Cortex of kidney (tissue), 1 donor: ENCODE measurements at places on chromosomes 3 and 15.

DNA sequence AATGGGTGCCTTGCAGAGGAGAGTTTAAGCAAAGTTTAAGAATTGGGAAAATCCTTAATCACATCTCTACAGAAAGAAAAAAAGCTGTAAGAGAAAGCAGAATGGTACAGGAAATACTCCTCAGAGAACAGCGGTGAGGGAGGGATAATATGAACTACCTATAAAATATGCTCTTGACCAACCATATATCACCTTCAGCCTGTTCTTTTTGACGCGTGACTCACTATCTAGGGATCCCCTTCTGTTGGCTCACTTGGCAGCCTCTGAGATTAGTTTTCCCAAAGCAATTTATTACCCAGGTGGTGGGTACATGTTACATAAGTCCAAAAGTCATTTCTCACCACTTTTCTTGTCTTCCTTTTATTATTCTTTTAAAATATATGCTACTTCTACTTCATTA is 97.7 kb downstream of the CNTN6 start:
- no peak for DNase-seq

GRCh38 chr3:36698314-36698713 is 66.0 kb downstream of the DCLK3 start:
- DNase-seq, result no peak

GRCh38 chr3:10357095-10357494 is 36.2 kb upstream of the SEC13 start:
- DNase-seq, result no peak

DNA sequence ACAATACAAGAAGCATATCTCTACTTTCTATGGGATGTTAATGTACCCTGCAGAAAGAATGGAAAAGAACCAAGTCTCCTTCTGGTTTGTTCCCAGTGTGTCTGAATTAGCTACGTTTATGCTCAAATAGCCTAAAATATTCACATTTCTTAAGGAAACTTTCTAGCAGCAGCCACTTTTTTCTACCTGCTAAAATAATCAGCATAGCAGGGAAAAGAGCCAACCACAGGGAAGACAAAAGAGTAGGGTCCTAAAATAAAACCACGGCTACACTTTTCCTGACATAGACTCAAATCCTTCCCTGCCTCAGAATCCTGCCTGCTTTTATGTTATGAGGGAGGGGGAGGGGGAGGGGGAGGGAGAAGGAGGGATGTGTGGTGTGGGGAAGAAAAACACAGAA is 136.7 kb downstream of the GBE1 start:
- no peak for DNase-seq

DNA sequence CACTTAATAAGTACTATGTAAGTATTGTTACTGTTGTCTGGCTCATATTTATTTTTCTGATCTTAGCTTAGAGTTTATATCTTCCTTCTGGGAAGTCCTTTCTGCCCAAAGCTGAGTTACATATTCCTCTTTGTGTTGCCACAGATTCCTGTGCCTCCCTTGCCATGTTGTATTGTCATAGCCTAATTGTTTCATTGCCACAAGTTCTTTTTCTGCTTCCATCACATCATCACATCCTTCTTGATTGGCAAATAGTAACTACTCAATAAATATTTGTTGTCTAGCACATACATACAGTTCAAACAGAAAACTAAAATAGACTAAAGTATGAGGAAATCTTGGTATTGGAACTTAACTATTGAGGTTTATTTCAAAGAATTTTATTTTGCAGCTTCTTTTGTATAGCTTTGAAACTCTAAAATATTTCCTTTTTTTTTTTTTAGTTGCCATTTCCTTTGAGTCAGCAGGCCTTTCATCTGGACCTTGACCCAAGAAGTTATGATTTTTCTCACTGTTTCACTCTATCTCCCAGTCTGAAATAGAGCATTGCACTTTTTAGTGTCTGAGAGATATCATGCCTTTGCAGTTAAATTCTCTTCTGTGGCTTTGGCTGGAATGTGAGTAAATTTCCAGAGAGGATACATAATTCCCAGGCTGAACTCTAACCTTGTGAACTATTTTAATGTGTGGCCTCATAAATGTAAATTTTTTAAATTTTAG is 98.2 kb downstream of the ZNF609 start:
- DNase-seq, result no peak

GRCh38 chr15:99123713-99124451 is 19.0 kb downstream of the SYNM start:
- no peak for DNase-seq

GRCh38 chr3:67458896-67459530 is 195.4 kb downstream of the SUCLG2 start:
- no peak for DNase-seq

DNA sequence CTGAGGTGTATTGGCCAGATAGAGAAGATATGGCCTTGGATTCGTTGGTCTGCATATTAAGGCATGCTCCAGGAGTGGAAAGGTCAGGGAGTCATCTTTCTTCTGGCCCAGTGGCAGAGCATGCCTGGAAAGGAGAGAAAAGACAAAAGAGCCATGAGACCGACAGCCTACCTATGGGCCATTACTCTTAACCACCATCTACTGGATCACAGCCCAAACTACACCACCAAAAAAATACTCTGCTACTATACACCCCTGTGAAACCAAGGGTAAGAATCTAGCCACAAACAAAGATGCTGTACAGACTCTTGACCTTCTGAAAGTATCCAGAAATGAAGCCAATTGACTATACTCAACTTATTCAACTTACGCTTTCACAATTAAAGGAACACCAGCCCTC is 96.1 kb upstream of the PLSCR5 start:
- no peak for DNase-seq

DNA sequence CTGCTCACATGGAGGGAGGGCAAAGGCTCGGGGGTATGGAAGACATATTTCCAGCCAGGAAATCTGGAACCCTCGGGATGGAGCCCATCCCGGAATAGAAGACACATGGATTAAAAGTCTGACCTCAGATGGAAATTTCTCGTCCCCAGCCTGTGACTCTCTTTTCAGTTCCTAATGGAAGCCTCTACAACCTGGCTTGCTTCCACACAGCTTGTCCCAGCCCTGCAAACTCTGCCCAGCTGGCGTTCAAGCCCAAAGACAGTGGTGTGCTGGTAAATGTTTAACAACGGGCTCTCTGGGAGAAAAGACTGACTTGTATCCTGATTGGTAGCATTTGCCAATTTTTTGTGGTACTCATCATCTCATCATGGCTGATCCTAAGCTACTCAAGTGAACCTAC is 35.6 kb upstream of the TLE3 start:
- DNase-seq, result no peak

DNA sequence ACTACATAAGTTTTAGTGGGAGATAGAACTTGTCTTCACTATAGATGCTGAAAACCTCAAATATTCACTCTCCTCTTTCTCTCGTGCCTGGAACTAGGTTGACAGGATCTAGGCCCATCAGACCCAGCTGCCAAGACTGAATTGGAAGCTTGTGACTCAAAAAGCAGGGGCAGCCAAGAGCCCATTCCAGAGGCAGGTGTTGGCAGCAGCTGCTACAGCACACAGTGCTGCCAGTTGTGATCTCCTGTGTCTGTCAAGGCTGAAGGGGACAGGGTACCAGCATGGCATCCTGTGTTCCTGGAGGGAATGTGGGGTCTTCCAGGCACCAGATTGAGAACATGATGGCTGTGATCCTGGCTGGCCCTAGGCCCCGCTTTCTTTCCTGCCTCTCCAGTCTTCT is 92.5 kb upstream of the MB21D2 start:
- no peak for DNase-seq

DNA sequence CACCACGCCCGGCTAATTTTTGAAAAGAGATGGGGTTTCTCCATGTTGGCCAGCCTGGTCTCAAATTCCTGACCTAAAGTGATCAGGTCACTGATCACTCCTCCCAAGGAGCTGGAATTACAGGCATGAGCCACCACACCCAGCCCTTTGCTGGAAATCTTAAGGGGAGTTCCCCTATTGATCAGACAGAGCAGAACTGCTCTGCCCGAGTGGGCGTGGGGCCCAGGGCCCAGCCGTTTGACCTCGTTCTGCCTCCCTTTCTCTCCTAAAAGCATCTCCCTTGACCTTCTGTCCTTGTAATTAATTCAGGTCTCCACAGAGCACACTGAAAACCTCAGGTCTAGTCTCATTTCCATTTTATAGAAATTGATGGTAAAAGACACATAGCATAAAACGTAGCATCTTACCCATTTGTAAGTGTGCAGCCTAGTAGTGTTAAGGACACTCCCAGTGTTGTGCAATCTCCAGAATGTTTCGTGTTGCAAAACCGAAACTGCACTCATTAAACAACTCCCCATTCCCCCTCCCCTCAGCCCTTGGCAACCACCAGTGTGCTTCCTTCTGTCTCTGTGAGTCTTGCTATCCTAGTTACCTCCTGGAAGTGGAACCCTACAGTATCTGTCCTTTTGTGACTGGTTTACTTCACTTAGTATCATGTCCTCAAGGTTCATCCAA is 89.3 kb downstream of the SLCO3A1 start:
- DNase-seq, result no peak

- DNase-seq, result no peak
Measured at GRCh38 chr3:4471907-4472306, 4.8 kb upstream of the SUMF1 start.

DNA sequence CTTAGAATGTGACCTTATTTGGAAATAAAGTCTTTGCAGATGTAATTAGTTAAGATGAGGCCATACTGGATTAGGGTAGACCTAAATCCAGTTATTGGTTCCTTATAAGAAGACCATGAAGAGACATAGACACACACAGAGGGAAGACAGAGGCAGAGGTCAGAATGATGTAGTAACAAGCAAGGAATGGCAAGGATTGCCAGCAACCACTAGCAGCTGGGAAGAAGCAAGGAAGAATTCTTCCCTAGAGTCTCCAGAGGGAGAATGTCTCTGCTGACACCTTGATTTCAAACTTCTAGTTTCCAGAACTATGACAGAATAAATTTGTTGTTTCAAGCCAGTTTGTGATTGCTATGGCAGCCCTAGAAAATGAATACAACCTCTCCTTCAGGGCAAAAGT is 116.7 kb downstream of the WDR76 start:
- DNase-seq, result no peak

DNA sequence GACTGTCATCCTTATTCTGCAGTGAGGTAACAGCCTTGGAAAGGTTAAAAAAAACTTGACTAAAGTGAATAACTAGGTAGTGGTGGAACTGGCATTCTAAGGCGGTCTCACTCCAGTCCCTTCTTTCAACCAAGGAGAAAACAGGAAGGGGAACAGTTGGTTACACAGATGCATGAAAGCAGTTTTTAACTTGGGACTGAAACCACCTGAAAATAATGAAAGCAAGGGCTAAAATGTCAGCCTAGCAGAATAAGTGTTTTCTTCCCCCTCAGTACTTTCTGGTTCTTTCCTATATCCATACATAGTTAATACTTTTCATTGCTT is 748 bp upstream of the AVEN start:
- DNase-seq, result no peak

- DNase-seq, result no peak
Measured at GRCh38 chr15:51390241-51390965, 48.9 kb downstream of the GLDN start.

- DNase-seq, result no peak
Measured at GRCh38 chr3:86702381-86702958, 288.5 kb downstream of the VGLL3 start.

DNA sequence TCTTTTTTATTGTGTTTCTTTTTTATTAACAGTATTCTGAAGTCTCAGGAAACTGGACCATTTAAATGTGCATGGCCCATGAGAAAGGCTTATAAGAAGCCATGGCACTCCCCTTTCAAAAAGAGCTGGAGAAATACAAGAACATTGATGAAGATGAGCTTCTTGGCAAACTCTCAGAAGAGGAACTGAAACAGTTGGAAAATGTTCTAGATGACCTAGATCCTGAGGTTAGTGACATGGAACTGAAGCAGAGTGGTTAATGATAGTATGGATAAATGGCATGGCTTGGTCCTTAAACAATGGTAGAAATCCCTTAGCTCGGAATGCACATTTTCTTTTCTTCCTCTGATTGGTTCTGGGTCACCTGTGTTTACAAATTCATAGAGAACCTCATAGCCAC is 14.9 kb downstream of the TMOD2 start:
- no peak for DNase-seq

DNA sequence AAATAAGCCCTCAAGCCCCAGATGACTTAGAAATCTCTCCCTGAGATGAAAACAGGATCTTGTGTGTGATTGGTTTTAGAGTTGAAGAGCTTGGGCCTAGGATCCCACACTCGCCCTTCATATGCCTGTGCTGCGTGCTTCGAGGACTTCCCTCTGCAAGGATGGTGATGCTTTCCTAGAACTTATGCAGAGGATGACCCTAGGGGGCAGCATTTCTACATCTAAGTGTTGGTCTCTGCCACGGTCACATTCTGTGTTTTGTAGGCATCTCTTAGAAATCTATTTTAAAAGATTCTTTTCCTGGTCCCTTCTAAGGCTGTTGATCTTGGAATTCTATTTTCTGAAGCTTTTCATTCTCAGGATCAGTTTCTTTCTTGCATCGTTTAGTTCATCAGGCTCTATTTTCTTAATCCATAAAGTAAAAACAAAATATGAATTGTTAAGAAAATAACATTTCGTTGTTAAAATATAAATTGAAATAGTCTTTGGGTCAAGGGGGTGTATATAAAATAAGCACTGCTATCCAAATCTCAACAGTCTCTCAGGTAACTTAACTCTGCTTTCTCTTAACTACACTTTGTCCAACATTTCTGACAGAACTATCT is 45.7 kb downstream of the WDR76 start:
- DNase-seq, result no peak

GRCh38 chr3:180409170-180409569 is 192.8 kb upstream of the TTC14 start:
- no peak for DNase-seq

DNA sequence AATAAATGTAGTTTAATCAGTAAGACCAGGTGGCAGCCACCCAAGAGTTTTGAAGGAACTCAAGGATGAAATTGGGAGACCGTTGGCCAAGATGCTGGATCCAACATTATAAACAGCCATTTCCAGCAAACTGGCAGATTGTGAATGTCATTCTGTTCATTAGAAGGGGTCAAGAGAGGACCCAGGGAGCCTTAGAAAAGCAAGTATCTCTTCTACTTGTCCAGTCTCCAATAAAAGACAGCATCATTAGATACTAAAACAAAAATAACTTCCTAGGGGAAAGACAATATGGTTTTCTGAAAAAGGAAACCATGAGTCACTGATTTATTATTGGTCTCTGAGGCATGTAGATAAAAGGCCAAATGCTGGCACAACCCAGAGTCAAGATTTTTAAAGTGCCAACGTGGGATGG is 67.9 kb downstream of the GADL1 start:
- no peak for DNase-seq

- no peak for DNase-seq
Measured at GRCh38 chr3:53260286-53260785, 4.5 kb upstream of the TKT start.

DNA sequence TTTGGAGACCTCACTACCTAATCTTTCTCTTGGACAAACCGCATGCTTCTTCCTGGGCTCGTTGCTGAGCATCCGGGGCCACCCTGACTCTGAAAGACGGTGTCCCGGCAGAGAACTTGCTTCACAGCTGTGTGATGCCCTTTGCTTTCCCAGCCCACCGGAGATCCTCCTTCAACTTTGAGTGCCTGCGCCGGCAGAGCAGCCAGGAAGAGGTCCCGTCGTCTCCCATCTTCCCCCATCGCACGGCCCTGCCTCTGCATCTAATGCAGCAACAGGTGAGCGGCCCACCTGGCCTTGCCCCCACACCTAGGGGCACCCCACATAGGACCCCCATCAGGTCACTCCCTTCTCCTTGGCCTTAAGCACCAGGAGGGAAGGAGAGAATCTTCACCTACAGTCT is 37.7 kb downstream of the CHDH start:
- no peak for DNase-seq

- no peak for DNase-seq
Measured at GRCh38 chr3:129213238-129213637, 29.5 kb upstream of the CNBP start.
